ENCODE measurements at places on chromosomes 5 and 9.

DNA sequence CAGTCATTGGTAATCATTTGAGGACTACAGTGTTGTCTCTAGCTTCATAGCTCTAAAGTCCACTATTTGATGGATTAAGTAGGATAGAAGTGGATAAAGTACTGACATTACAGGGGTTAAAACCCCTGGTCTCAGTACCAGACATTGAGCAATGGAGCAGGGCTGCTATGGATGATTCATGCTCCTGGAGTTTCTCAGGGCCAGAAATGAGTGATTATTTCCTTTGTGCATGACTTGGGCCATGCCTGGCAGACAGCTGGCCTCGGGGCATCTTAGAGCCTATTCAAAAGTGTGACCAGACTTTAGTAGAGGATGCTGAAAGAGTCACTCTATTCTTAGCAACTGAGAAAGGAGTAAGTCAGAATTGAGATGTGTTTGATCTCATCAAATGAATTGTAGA lies 350.7 kb upstream of the TLE4 start:
- DNase-seq = peak; percentile 44

GRCh38 chr9:9538766-9539165 lies 1074.0 kb downstream of the PTPRD start:
- DNase-seq = no peak

- no peak for DNase-seq
Observed at GRCh38 chr5:69225860-69226259, 8.8 kb upstream of the CDK7 start.

DNA sequence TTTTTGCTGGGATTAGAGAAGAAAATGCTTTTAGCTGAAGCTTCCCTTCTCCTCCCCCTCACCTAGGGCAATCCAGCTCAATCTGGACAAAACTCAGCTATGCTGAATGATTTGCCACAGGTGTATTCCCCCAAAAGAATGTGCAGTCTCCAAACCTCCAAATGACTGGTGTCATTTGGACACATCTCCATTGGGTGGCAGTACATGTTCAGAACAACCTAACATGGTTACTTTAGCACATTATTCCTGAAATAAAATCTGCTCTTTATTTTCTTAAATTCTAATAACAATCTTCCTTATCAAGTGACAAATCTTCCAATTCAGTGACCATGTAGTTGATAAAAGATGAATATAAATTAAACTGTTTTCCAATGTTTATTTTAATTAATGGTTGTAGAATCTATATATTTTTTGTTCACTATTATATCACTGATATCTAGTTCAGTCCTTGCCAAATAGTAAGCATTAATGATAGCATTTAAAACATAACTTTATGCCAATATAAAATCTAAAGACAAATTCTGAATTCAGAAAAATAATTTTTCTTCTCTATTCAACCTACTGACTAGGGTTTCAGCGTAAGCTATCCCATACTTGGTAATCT lies 61.3 kb upstream of the MOCS2 start:
- DNase-seq = peak; percentile 16

Measured in kidney glomerular epithelial cell (primary cell).